ENCODE measurements at places on chromosomes 11 and 22. TPM values are rescaled to one million over a fixed set of nuclear protein-coding genes. Genes with fewer than 3 reads are reported as not detected.

GRCh38 chr22:48096851-48097665, 1334.6 kb downstream of the TBC1D22A start:
- peak overlapping the region; percentile 98 for H3K27ac ChIP-seq
- H3K4me3 ChIP-seq = no peak overlapping the region
- no peak for DNase-seq
- H3K36me3 ChIP-seq = peaks cover 7% of the 10 kb centered on the region

HEPN1 gene
- total RNA-seq = not detected

DNA sequence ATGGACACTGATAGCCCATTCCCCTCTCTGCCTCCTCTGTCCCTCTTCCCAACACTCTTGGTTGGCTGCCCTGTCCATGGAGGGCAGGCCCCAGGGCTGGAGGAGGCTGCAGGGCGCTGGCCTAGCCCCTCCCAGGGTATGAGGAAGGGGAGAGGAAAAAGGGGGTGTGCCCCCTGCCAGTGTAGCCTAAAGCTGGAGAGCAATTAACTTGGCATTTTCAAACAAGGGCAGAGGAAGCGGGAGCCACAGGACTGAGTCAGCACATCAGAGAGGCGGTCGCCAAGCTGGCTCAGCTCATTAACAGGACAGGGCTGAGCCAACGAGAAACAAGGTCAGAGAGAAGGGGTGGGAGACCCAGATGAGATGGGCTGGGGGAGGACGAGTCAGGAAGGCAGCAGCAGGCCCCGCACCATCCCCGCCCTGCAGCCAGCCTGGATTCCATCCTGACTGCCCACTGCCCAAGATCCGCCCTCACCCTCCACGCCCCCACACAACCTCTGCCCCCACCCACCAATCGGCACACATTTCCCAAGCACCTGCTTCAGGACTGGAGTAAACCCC, 76.3 kb downstream of the BUD13 start:
- DNase-seq = no peak
- no peaks in the 10 kb centered on the region for H3K27me3 ChIP-seq
- H3K4me3 ChIP-seq = no peak overlapping the region

DNA sequence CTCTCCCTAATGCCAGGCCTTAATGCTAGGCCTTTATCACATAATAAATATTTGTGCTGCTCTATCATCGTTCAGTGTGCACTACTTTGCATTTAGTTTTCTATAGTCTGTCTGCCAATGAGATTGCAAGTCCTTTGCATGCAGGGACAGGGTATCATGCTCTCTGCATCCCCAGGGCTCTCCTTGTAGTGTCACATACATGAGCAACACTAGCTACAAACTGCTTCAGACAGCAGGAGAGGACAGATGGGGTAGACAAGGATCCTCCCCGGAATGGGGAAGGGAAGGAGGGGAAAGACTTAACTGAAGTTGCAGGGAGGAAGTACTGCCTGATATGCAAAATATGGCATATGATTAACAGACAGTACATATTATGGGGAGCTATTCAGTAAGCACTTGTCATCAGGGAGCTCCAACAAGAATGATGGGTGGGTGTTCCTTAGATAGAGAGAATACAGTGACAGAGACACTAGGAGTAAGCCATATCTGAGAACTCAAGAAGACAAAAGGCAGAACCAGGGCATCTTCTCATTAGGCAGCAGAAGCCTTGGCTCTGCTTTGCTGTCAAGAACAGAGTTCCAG, 42.8 kb downstream of the ZNF202 start:
- DNase-seq = no peak
- no peak overlapping the region for H3K27ac ChIP-seq
- no peaks in the 10 kb centered on the region for H3K36me3 ChIP-seq
- no peaks in the 10 kb centered on the region for H3K4me1 ChIP-seq
- no peak overlapping the region for H3K4me3 ChIP-seq

GRCh38 chr22:45228401-45228754, 12.3 kb downstream of the KIAA0930 start:
- DNase-seq = no peak
- H3K27me3 ChIP-seq = no peaks in the 10 kb centered on the region
- no peak overlapping the region for H3K27ac ChIP-seq

CTSF gene
- total RNA-seq = 3.9 TPM

DNA sequence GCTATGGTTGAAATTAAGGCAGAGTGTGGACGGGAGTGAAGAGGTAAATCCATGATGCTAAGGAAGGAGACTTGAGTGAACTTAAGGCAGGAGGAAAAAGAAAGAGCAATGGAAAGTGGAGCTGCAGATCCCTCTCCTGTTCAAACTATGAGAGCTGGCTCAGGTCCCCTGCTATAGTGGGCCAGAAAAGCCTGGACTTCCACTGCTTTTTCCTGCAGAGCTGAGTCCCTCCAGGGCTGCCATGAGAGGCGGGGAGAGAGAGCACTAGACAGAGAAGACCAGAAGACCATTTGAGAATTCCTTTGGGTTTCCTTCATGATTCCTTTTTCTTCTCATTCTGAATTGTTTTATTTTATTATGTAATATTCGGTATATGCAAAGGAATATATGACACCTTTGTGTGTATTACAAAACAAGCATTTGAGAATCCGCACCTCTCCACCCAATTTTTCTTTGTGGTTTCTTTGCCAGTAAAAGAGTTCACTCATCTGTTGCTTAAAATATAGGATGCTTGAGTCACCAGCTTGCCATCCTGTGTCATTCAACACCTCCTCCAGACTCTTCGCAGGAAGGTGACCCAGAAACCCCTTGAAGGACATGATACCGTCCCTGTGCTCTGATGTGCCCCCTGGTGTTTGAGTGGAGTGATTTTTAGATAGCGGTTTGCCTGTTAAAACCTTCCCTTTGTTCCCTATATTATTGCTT, 24.4 kb downstream of the SREBF2 start:
- no peak overlapping the region for H3K4me3 ChIP-seq
- DNase-seq = peak; percentile 81
- H3K27ac ChIP-seq = peak overlapping the region; percentile 80
- peaks cover 5% of the 10 kb centered on the region for H3K36me3 ChIP-seq
- peaks cover 60% of the 10 kb centered on the region for H3K4me1 ChIP-seq
- H3K27me3 ChIP-seq = no peaks in the 10 kb centered on the region

GRCh38 chr22:37137903-37138665, 11.6 kb downstream of the IL2RB start:
- H3K27me3 ChIP-seq = no peaks in the 10 kb centered on the region
- H3K27ac ChIP-seq = peak overlapping the region; percentile 11
- H3K4me1 ChIP-seq = peaks cover 34% of the 10 kb centered on the region
- H3K4me3 ChIP-seq = no peak overlapping the region

KRTAP5-8 gene
- total RNA-seq = 0.17 TPM

SLC35E4 gene
- 1.8 TPM for total RNA-seq

DNA sequence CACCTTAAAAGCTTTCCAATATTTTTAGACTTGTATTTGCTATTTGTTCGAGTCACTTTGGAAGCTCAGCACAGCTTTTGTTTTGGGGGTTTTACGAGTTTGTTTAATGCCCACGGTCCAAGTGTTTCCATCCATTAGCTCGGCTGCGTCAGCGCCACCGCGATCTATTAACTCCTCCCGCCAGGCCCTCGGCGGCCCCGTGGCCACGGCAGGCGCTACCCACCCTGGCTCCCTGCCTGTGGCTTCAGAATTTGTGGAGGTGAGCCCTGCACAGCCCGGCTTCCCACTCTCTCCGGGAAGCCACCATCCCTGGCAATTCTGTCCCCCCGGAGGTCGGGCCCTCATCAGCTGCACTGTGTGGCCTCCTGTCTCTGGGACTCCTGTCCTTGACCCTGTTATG, 648.5 kb downstream of the BRD1 start:
- H3K27ac ChIP-seq = no peak overlapping the region
- no peaks in the 10 kb centered on the region for H3K4me1 ChIP-seq
- H3K27me3 ChIP-seq = no peaks in the 10 kb centered on the region

Measured in activated CD4-positive, alpha-beta T cell treated with anti-CD3 and anti-CD28 coated beads, Interleukin-2, amount 10 ng/mL, durations not matched to agents 7 days and 5 days (primary cell).